Endothelial cell (in vitro differentiated cells): ENCODE measurements at places on chromosomes 6 and 20. TPM values are rescaled to one million over a fixed set of nuclear protein-coding genes. Genes with fewer than 3 reads are reported as not detected.

DNA sequence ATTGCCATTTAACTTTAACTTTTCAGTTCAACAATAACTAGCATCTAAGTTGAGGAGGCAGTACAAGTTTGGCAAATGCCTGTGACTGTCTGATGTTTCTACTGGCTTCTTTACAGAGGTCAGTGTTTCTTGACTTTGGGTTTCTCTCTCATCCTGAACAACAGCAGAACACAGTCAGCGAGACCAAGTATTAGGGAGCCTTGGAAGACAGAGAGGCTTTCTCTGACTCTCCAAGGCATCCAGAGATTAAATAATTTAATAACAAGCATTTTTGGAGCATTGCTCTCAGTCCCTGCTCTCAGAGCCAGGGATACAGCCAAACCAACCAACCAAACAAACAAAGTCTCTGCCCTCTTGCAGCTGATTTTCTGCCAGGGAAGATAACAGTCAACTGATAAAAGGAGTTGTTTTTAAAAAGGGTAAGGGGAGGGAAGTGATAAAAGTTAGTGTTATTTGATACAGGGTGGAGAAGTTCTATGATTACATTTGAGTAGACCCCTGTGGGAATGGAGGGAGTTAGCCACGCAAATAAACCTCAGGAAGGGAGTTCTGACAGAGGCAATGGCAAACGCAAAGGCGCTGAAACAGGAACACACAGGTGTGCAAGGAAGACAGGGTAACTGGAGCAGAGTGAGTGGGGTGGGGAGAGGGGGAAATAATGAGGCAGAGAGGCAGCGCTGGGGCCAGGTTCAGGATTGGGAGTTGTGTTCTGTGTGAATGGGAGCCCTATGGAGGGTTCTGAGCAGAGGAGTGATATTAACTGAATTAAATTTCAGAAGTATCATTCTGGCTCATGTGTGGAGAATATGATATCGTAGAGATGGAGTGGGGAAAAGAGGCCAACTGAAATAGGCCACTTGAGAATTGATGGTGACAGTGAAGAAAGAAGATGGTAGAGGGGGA, 55.2 kb downstream of the SEL1L2 start:
- H3K4me3 ChIP-seq: no peak overlapping the region
- no peaks in the 10 kb centered on the region for H3K4me1 ChIP-seq
- no peaks in the 10 kb centered on the region for H3K36me3 ChIP-seq
- peaks cover 2% of the 10 kb centered on the region for H3K27me3 ChIP-seq
- no peak for DNase-seq

DNA sequence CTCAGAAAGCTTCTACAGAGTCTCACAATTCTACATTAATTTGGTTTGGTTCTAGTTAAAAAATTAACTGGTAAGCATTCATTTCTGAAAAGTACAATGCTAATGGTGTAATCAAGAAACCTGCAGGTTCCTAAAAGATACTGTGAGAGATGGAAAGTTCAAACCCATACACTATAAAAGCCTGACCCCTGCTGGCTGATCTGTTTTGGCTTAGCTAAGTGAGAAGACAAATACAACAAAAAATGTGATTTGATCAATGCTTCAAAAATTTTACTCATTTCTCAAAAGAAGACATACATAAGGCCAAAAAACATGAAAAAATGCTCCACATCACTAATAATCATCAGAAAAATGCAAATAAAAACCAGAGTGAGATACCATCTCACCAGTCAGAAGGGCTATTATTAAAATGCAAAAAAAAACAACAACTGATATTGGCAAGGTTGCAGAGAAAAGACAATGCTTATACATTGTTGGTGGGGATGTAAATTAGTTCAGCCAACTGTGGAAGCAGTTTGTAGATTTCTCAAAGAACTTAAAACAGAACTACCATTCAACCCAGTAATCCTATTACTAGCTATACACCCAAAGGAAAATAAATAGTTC, 102.8 kb downstream of the MOXD1 start:
- H3K36me3 ChIP-seq: no peaks in the 10 kb centered on the region
- no peak overlapping the region for H3K4me3 ChIP-seq
- peak; percentile 56 for DNase-seq
- H3K4me1 ChIP-seq: no peaks in the 10 kb centered on the region

DNA sequence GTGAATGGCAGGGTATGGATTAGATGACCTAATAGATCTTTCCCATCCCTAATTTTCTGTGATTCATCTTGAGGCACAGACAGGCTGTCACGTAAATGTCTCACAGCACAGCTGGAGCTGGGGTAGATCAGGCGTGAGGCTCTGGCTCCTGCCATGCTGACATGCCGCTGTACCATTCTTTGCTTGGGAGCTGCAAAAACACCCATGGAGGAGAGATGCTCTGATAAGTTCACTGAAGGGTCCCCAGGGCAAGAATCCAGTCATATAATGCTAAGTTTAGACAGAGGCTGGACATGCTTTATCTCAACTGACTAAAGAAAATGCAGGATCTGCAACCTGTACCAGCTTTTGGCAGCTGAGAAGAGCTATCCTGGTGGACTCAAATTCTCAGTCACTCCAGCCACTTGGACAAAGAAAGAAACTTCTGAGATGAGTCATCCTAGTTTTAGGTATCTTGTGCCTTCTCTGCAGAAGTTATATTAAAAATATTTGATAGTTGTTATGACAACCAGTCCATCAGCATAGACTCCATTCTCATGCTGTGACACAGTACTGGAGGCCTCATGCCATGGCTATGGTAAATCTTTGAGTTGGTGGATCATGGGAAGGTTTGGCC, 185.1 kb upstream of the RAB32 start:
- H3K27ac ChIP-seq: no peak overlapping the region
- no peaks in the 10 kb centered on the region for H3K36me3 ChIP-seq
- no peaks in the 10 kb centered on the region for H3K27me3 ChIP-seq
- peaks cover 11% of the 10 kb centered on the region for H3K4me1 ChIP-seq
- DNase-seq: no peak
- H3K4me3 ChIP-seq: no peak overlapping the region

DNA sequence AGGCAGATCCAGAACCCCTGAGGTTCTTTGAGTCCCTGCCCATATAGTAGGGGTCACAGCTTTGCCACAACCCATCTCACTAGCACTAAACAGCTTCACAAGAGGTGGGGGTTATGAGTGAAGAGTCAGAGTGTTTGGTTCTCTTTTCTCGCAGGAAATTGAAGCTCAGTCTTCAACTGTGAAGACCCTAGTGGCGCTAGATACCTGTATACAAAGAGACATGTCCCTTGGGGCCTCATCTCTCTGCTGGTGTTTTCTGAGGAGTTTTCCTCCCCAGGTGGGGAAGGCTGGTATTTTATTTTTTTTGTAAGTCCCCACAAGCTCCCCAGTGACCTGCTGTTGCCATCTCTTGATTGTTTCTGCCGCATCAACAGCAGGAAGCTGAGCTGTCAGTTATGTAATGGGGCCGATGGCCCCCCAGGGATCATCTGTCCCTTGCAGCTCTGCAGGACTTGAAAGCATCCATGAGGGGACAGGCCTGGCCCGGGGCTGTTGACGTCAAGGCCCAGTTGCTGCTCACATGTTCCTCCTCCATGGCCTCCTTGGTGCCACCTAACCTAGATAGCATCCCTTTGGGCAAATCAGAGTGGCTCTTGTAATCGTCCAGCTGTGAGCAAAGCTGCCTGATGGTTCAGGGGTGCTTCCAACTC, 23.1 kb downstream of the STK35 start:
- H3K4me1 ChIP-seq: peaks cover 4% of the 10 kb centered on the region
- H3K4me3 ChIP-seq: no peak overlapping the region
- H3K27me3 ChIP-seq: peaks cover 6% of the 10 kb centered on the region
- H3K27ac ChIP-seq: no peak overlapping the region
- H3K36me3 ChIP-seq: no peaks in the 10 kb centered on the region

- no peak for DNase-seq
- H3K27me3 ChIP-seq: peaks cover 4% of the 10 kb centered on the region
- no peak overlapping the region for H3K4me3 ChIP-seq
- peak overlapping the region; percentile 88 for H3K27ac ChIP-seq
Observed at GRCh38 chr20:53080969-53081871, 109.1 kb downstream of the TSHZ2 start.

DNA sequence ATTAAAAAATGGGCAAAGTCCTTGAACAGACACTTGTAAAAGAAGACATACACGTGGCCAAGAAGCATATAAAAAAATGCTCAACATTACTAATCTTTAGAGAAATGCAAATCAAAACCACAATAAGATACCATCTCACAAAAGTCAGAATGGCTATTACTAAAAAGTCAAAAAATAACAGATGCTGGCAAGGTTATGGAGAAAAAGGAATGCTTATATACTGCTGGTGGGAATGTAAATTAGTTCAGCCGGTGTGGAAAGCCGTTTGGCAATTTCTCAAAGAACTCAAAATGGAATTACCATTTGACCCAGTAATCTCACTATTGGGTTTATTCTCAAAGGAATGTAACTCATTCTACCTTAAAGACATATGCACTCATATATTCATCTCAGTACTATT, 166.6 kb downstream of the KHDC1L start:
- DNase-seq: no peak
- H3K27ac ChIP-seq: no peak overlapping the region
- no peak overlapping the region for H3K4me3 ChIP-seq
- no peaks in the 10 kb centered on the region for H3K4me1 ChIP-seq
- H3K27me3 ChIP-seq: peaks cover 1% of the 10 kb centered on the region

NKAIN4 gene
- total RNA-seq: 3.3 TPM

DLL1 gene
- 59.5 TPM for total RNA-seq

ADAM33 gene
- total RNA-seq: 0.23 TPM
